ENCODE measurements at places on chromosomes 16 and 17.

DNA sequence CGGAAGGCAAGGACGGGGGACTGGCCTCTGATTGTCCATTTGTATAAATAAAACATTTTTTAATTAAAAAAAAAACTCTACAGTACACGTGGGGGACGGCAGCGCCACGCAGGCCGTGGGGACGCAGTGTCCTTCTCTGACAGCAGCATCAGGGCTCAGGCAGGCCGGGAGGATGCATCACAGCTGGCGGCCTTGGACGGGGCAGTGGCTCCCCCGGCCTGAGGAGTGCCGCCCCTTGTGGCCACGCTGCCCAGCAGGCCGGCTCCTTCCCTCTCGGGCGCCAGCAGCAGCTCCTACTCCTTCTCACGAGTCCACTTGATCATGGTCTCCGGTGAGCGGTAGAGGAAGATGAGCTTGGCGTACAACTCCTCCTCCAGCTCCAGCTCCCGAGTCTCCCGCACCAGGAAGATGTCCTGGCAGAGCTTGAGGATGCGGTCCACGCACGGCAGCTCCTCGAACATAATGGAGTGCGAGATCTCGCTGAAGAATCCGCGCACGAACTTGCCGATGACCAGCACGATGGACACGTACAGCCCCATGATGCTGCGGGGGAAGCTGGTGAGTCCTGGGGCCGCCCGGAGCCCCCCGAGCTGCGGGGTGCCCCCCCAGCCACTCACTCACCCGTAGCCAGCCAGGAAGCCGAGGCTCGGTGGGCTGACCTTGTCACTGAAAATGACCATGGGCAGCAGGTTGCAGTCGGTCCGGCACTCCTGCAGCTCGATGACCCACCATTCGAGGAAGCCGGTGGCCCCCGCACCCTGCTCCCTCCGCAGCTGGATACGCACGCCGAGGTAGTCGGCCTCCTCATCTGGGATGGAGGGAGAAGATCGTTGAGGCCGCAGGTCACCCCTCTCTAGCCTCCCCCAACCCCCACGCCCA, 9.2 kb downstream of the CTU2 start:
- no peak for DNase-seq

- DNase-seq: no peak
Observed at GRCh38 chr16:75590920-75591843, 25.0 kb downstream of the GABARAPL2 start.

DNA sequence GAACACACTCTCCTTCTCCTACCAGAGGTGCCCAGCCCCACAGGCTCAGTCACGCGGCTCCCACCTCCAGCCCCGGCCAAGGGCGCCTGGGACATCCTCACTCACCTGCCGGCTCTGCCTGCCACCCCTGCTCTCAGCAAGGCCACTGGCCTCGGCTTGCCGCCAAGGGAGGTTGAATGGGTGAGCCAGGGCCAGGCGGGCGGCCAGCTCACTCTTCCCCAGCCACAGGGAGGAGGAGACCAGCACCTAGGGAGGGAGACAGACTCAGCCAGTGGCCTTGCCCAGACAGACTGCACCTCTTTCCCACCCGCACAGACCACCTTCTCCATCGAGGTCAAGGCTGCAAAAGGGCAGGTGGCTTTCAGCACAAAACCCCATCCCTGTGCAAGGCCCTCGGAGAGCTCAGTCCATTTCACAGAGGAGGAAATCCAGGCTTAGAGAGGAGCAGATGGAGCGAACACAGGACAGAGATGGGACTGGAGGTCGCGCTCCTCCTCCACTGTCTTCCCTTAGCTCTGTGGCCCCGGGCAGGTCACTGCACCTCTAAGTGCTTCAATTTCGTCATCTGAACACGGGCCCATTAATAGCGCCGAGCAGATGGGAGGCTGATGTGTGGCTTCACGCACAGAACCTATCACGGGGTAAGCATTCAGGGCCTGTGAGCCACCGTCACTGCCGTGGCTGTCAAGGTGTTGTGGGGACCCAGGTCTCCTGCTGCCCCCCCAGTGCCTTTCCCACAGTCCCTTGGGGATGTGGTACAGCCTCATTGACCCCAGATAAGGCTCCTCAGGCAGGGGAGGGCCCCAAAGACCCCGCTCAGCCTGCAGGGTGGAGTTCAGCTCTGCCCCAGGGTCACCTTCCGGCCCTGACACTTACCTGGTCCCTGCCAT, 56.1 kb downstream of the RMI2 start:
- DNase-seq: peak; percentile 49

- DNase-seq: peak; percentile 43
Observed at GRCh38 chr16:85428168-85428898, 184.8 kb upstream of the GSE1 start.

DNA sequence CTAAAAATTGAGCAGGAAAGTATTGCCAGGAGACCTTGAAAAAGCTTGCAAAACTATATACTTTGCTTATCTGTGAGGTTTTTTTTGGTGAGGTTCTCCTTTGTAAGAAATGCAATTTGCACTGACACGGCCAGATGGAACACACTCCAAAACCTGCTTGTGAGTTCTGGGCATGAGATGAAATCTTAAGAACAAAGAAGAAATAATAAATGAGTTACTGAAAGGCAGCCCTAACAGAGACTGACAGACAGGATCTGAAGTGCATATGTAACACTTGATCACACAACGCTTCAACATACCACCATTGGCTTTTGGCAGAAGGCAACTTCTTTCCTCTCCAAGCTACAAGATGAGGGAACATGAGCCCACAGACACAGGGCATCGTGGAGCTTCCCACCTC, 82.6 kb downstream of the USP31 start:
- DNase-seq: no peak

GRCh38 chr17:57939797-57940196, 15.4 kb downstream of the CUEDC1 start:
- peak; percentile 86 for DNase-seq

- no peak for DNase-seq
Observed at GRCh38 chr17:40293363-40293762, 5.7 kb downstream of the CDC6 start.

DNA sequence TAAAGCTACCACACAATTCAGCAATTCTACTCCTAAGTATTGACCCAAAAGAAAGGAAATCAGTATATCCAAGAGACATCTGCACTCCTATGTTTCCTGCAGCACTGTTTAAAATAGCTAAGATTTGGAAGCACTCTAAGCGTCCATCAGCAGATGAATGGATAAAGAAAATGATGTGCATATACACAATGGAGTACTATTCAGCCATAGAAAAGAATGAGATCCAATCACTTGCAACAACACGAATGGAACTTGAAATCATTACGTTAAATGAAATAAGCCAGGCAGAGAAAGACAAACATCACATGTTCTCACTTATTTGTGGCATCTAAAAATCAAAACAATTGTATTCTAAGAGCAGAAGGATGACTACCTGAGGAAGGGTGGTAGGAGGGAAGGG, 1.5 kb downstream of the SLFN11 start:
- DNase-seq: no peak

GRCh38 chr17:17503566-17504130, 7.5 kb upstream of the RASD1 start:
- peak; percentile 19 for DNase-seq

Measured in NCI-H1092 treated with DMSO at 0.1 percent for 48 hours (cell line).